Left colon (tissue), 2 donors: ENCODE measurements at places on chromosomes 2 and 18. TPM values are rescaled to one million over a fixed set of nuclear protein-coding genes. Genes with fewer than 3 reads are reported as not detected.

- no peak for DNase-seq
Observed at GRCh38 chr2:141497272-141497671, 633.5 kb downstream of the LRP1B start.

GRCh38 chr2:181755181-181755580, 74.9 kb upstream of the NEUROD1 start:
- DNase-seq = no peak

DNA sequence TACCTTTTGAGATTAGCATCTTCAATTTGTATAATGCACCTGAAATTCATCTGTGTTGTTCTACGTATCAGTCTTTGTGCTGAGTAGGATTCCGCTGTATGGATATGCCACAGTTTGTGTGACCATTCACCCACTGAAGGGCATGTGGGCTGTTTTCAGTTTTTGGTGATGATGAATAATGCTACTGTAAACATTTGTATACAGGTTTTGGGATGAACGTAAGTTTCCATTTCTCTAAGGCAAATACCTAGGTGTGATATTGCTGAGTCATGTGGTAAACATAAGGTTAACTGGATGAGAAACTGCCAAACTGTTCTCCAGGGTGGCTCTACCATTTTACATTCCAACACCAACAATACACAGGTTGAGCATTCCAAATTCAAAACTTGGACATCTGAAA, 35.1 kb downstream of the CABYR start:
- no peak for DNase-seq

Gene ALPI
- 21.1 TPM for total RNA-seq

GRCh38 chr2:154533300-154533940, 165.1 kb upstream of the KCNJ3 start:
- no peak for DNase-seq

Gene SNORC
- total RNA-seq = 35.0 TPM

Gene SLC25A52
- not detected for total RNA-seq

- DNase-seq = no peak
Observed at GRCh38 chr2:125643128-125643527, 1012.8 kb upstream of the GYPC start.
